ENCODE measurements at places on chromosomes 4 and X. TPM values are rescaled to one million over a fixed set of nuclear protein-coding genes. Genes with fewer than 3 reads are reported as not detected.

GRCh38 chr4:61079427-61079826, 120.7 kb upstream of the ADGRL3 start:
- H3K4me3 ChIP-seq, result no peak overlapping the region
- H3K27me3 ChIP-seq, result no peaks in the 10 kb centered on the region
- DNase-seq, result no peak
- H3K36me3 ChIP-seq, result no peaks in the 10 kb centered on the region
- no peaks in the 10 kb centered on the region for H3K4me1 ChIP-seq
- H3K27ac ChIP-seq, result no peak overlapping the region

Gene TMPRSS11A
- total RNA-seq, result 26.0 TPM

DNA sequence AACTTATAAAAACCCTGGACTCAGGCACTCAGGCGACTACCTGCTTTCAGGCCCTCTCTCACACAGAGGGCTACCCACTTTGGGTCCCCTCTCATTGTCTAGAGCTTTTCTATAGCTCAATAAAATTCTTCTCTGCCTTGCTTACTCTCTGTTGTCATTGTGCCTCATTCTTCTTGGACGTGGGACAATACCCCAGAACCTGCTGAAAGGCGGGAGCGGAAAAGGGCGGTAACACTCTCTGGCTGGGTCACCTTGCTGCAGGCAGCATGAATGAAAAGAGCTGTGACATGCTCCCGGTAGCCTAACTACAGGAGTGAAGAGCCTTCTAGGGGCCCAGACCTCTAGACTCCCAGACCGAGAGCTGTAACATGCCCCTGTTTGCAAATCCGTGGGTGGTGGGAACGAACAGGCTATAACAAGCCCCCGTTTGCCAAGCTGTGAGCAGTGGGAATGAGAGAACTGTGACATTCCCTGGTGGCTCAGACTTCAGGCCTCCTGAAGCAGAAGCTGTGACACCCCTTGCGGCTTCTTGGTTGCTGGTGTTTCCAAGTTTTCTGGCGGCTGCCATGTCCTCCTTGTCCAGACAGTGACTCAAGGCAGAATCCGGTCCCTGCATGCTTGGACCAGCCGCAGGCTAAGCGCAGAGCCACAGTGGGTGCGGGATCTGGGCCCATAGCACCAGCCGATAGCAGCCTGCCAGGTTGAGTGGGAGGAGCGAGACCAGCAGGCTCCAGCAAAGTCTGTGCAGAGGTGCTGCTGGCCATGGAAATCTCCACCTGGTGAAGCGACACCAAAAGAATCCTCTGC, 684.6 kb downstream of the ARAP2 start:
- no peaks in the 10 kb centered on the region for H3K27me3 ChIP-seq
- no peaks in the 10 kb centered on the region for H3K4me1 ChIP-seq
- H3K36me3 ChIP-seq, result no peaks in the 10 kb centered on the region
- no peak for DNase-seq

- no peak overlapping the region for H3K27ac ChIP-seq
- H3K4me3 ChIP-seq, result no peak overlapping the region
- H3K36me3 ChIP-seq, result no peaks in the 10 kb centered on the region
- H3K4me1 ChIP-seq, result no peaks in the 10 kb centered on the region
These were observed 4.8 kb upstream of the SOX3 start for GRCh38 chrX:140509468-140510305.

DNA sequence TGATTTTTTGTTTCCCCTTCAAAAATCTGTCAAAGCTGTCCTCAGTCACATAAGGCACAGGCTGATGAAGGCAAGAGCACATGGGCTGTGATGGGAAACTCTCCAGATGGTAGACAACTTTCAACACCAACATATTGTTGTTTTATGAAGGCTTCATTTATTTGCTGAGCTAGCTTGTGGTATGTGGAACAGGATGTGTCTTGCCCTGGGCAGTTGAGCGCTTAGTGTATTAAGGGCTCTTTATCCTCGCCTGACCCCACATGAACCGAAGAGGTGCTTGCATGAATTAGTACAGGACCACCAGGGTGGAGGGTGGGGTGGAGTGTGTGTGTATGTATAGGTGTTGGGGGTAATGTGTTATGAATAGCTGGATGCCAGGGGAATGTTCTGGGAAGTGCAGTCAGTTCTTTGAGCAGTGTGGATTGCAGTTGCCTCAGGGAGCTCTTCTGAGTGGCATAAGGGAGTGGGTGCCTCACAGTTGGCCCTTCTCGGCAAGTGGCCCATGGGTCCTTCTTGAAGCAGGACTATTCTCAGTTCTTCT, 103.1 kb downstream of the PHEX start:
- H3K27me3 ChIP-seq, result no peaks in the 10 kb centered on the region
- H3K36me3 ChIP-seq, result no peaks in the 10 kb centered on the region
- no peak overlapping the region for H3K4me3 ChIP-seq
- no peaks in the 10 kb centered on the region for H3K4me1 ChIP-seq

GRCh38 chr4:77920371-77920770, 57.7 kb downstream of the MRPL1 start:
- H3K4me1 ChIP-seq, result peaks cover 11% of the 10 kb centered on the region
- no peak overlapping the region for H3K27ac ChIP-seq

DNA sequence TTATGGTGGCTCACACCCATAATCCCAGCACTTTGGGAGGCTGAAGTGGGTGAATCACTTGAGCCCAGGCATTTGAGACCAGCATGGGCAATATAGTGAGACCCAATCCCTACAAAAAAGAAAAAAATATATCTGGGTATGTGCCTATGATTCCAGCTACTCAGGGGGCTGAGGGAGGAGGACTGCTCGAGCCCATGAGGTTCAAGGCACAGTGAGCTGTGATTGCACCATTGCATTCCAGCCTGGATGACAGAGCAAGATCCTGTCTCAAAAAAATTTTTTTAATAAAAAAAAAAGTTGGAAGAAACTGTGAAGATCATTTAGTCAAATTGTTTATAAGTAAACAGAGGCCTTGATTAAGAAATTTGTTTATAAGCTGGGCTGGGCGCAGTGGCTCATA, 39.7 kb downstream of the KLHL8 start:
- DNase-seq, result no peak
- no peak overlapping the region for H3K27ac ChIP-seq
- H3K36me3 ChIP-seq, result no peaks in the 10 kb centered on the region
- no peak overlapping the region for H3K4me3 ChIP-seq
- H3K4me1 ChIP-seq, result no peaks in the 10 kb centered on the region

Gene ZNF157
- total RNA-seq, result not detected

DNA sequence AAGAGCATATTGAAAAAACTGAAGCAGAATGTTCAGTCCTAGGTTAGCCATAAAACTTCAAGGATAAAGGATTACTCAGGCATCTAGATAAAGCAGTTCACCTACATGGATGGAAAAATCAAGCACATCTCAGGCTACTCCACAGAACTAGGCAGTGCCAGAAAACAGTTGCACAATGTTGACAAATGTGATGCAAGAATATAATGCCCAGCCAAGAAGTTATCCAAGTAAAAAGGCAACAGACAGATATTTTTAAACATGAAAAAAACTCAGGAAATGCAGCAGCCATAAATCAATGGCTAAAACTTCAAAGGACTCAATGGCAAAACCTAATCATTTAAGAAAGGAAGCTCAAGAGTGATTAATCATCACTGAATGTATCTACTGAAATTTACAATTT, 456.0 kb upstream of the FAM241A start:
- no peak overlapping the region for H3K27ac ChIP-seq
- H3K4me1 ChIP-seq, result peaks cover 5% of the 10 kb centered on the region
- no peaks in the 10 kb centered on the region for H3K36me3 ChIP-seq

GRCh38 chrX:17563515-17563914, 173.8 kb upstream of the SCML1 start:
- no peaks in the 10 kb centered on the region for H3K36me3 ChIP-seq
- no peaks in the 10 kb centered on the region for H3K27me3 ChIP-seq
- DNase-seq, result no peak
- H3K4me3 ChIP-seq, result no peak overlapping the region
- no peaks in the 10 kb centered on the region for H3K4me1 ChIP-seq
- no peak overlapping the region for H3K27ac ChIP-seq

Gene AFM
- not detected for total RNA-seq

GRCh38 chr4:40632080-40632479, 2.4 kb upstream of the RBM47 start:
- no peaks in the 10 kb centered on the region for H3K36me3 ChIP-seq
- H3K27ac ChIP-seq, result no peak overlapping the region
- H3K4me1 ChIP-seq, result no peaks in the 10 kb centered on the region
- DNase-seq, result no peak
- no peak overlapping the region for H3K4me3 ChIP-seq

Gene ARHGAP6
- 15.7 TPM for total RNA-seq

GRCh38 chrX:71627588-71628404, 9.5 kb upstream of the CXCR3 start:
- H3K27ac ChIP-seq, result no peak overlapping the region
- H3K36me3 ChIP-seq, result no peaks in the 10 kb centered on the region
- DNase-seq, result no peak
- H3K4me3 ChIP-seq, result no peak overlapping the region
- H3K4me1 ChIP-seq, result peaks cover 9% of the 10 kb centered on the region
- no peaks in the 10 kb centered on the region for H3K27me3 ChIP-seq

GRCh38 chr4:102141842-102142241, 203.4 kb downstream of the SLC39A8 start:
- no peak overlapping the region for H3K27ac ChIP-seq
- no peaks in the 10 kb centered on the region for H3K27me3 ChIP-seq
- no peaks in the 10 kb centered on the region for H3K36me3 ChIP-seq
- H3K4me1 ChIP-seq, result no peaks in the 10 kb centered on the region
- no peak for DNase-seq
- no peak overlapping the region for H3K4me3 ChIP-seq

- H3K4me1 ChIP-seq, result no peaks in the 10 kb centered on the region
- H3K4me3 ChIP-seq, result no peak overlapping the region
These were observed 95.3 kb upstream of the MCF2 start for GRCh38 chrX:139803224-139803623.

GRCh38 chr4:98803251-98803650, 125.7 kb downstream of the EIF4E start:
- no peaks in the 10 kb centered on the region for H3K4me1 ChIP-seq
- no peak overlapping the region for H3K4me3 ChIP-seq
- no peaks in the 10 kb centered on the region for H3K27me3 ChIP-seq

DNA sequence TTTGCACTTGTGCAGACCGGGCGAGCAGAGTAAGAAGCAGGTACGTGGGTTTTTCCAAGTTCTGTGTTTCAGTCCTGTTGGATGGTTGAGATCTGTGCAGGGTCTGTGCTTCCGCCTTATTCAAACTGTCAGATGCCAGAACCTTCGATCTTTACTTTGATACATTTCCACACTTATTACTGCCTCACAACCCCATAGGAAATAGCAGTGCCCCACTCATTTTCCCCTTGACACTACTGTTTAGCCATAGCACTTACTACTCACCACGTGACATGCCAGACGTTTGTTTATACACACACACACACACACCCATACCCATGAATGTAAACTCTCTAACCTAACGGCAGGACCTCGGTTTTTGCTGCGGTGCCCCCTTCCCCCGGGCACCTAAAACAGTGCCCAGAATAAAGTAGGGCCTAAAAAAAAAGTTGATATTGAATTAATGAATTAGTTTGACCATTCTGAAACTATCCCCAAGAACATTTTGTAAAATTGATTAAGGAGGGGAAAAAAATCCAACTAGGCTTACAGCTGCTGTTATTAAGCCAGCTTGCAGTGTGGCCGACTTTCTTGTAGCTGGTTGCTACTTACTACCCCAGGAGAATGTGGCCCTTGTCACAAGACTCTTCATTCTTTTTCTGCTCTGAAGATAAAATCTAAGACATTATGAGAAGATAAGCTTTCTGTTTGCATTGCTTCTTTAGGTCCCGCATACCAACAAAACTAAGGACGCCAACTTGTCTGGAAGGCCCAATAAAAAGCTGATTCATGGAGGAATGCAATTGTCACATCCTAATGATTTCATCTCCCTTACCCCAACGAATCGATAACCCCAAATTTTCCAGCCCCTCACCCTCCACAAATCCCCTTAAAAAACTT, 704 bp upstream of the SEPSECS start:
- H3K27ac ChIP-seq, result peak overlapping the region; percentile 89
- no peak for DNase-seq
- peak overlapping the region; percentile 82 for H3K4me3 ChIP-seq
- no peaks in the 10 kb centered on the region for H3K36me3 ChIP-seq
- no peaks in the 10 kb centered on the region for H3K27me3 ChIP-seq

Gene APLN
- not detected for total RNA-seq

Gene CENPI
- 1.2 TPM for total RNA-seq

DNA sequence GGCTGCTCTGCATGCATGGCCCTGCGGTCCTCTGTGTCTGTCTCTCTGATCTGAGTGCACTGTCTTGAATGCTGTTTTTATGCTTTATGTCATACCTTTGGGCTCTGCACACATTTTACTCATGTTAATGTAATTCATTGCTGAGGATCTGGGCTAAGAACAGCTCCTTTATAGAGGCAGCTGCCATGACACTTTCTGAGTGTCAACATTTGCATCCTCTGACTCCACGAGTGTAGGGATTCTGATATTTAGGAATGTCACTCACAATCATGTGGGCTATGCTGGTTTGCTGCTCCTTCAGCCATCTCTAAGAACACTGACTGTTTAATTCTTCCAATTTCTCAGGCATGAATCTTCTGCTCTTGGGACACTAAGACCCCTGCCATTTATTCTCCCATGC, 192.2 kb upstream of the CPEB2 start:
- H3K4me1 ChIP-seq, result no peaks in the 10 kb centered on the region
- no peak for DNase-seq
- H3K4me3 ChIP-seq, result no peak overlapping the region
- H3K36me3 ChIP-seq, result no peaks in the 10 kb centered on the region

- H3K27ac ChIP-seq, result no peak overlapping the region
- peaks cover 12% of the 10 kb centered on the region for H3K4me1 ChIP-seq
These were observed 85.9 kb downstream of the GATB start for GRCh38 chr4:151674804-151675391.

GRCh38 chr4:14334166-14334565, 668.1 kb upstream of the CPEB2 start:
- DNase-seq, result no peak
- no peak overlapping the region for H3K27ac ChIP-seq
- H3K27me3 ChIP-seq, result no peaks in the 10 kb centered on the region

Gene TMEM184C
- 25.0 TPM for total RNA-seq

DNA sequence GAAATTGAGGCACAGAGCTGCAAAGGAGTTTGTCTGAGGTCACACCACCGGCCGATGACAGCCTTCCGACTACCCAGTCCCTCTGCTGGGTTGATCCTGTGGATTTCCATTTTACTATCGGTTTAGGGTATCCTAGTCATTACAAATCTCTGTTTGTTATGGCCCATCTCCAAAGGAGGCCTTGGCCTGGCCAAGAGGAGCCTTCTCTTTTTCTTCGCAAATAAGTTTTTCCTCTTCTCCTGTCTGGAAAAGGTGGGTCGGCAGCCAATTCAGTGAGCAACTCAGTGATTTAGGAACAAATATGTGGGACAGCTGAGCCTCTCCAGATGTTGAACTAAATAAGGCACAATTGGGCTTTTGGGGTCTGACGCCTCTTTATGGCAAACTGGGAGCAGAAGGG, 169.2 kb upstream of the RBPJ start:
- no peak overlapping the region for H3K4me3 ChIP-seq
- H3K36me3 ChIP-seq, result no peaks in the 10 kb centered on the region

Gene KIAA0232
- 29.0 TPM for total RNA-seq

GRCh38 chr4:5954056-5954760, 61.3 kb upstream of the CRMP1 start:
- DNase-seq, result no peak
- no peak overlapping the region for H3K27ac ChIP-seq
- H3K4me3 ChIP-seq, result no peak overlapping the region
- H3K4me1 ChIP-seq, result peaks cover 8% of the 10 kb centered on the region

- H3K27ac ChIP-seq, result no peak overlapping the region
- peak; percentile 37 for DNase-seq
- peaks cover 5% of the 10 kb centered on the region for H3K36me3 ChIP-seq
- no peaks in the 10 kb centered on the region for H3K27me3 ChIP-seq
- no peaks in the 10 kb centered on the region for H3K4me1 ChIP-seq
- no peak overlapping the region for H3K4me3 ChIP-seq
These were observed 13.2 kb downstream of the MAGED2 start for GRCh38 chrX:54820737-54821136.

Gene FUNDC1
- total RNA-seq, result 12.0 TPM

Gene AWAT2
- total RNA-seq, result not detected
